Uterus (tissue), 4 donors: ENCODE measurements at places on chromosomes 13 and 19.

GRCh38 chr19:4454747-4455718, 2.6 kb downstream of the UBXN6 start:
- peak; percentile 69 for DNase-seq

GRCh38 chr13:71906448-71906847, 39.4 kb upstream of the DACH1 start:
- no peak for DNase-seq

DNA sequence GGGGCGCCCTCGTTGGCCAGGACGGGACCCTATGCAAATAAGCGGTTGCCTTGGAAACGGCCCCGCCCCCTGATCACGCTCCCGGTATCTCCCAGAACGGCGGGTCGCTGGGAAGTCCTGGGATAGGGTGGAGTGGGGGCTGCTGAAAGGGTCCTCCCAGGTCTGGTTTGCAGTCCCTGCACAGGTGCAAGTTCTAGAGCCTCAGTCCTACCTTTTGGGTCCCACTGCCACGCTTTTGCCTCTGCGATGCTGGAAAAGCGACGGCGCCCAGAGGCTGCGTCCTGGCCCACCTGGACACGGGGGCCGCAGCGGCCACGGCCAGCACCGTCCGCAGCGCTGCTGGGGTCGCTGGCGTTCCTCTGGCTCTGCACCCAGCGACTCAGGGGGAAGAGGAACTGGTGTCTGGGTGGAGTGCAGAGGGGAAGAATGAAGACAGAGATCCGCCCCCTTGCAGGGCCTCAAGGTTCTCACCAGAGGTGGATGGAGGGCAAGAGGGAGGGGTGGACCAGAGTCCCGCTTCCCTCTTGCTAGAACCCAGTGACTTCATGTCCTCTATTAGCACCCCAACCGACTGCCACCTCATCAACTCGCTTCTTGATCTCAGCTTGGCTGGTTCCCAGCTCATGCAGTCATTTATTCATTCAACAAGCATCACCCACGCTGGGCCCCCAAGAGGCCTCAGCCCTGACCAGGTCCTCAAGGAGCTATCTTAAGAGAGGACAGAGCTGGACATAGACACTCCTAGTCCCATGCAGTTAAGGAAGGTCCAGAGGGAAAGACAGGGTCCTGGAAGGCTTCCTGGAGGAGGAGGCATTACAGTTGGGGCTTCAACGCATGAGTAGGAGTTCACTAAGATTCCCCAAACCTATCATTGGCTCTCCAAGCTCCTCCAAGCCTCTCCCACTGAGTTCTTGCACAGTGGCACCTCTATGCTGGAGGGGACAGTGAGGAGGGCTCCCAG, at the start of gene LRRC25:
Gene LRRC25, minus strand, starts transcription at position 381 of the 961 bp plus-strand sequence. CDS start 659 bp downstream, outside the sequence.
- DNase-seq: no peak

DNA sequence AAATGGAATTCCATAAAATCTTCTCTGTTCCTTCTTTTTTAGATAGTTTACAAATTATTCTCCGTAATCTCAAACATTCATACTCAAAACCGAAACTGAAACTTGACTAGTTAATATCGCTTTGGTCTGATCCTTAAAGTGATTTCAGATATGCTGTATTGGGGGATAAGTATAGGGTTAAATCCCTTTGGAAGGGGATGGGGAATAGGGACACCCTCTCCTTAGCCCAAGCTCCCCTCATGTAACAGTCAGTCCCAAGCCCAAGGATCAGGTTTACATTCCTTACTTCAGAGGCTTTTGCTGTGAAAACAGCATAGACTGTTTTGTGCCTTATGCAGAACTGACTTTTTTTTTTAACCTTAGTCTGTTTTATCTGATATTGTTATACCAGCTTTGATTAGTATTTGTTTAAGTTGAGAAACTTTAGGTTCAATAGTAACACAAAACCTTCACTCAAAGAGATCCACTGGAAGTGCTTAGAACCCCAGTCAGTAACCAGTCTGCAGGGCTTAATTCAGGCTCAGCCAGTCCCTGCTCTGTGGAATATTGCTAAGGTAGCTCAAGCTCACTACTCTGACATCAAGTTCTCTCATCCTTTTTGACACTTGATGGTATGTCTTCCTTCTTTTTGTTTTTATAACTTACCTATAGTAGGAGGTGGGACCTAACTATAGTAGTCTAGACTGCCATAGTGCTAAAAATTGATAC, 10.5 kb downstream of the CDADC1 start:
- no peak for DNase-seq

- peak; percentile 25 for DNase-seq
Measured at GRCh38 chr13:74288361-74288911, 154.2 kb upstream of the KLF12 start.

DNA sequence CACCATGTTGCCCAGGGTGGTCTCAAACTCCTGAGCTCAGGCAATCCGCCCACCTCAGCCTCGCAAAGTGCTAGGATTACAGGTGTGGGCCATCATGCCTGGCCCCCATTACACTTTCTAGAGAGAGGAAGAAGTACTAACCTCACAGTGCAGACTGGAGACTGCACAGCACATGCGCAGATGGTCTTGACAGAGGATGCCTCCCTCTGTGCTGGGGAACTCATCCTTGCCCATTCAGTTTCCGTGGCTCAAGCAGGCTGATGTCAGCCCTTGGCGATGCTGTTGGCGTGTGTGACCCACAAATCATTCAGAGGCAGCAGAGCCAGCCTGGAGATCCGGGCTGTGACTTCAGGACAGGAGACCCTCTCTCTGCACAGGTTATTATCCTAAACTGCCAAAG, 14.6 kb upstream of the FFAR2 start:
- no peak for DNase-seq

- DNase-seq: no peak
Measured at GRCh38 chr13:53098455-53098854, 69.8 kb downstream of the OLFM4 start.

DNA sequence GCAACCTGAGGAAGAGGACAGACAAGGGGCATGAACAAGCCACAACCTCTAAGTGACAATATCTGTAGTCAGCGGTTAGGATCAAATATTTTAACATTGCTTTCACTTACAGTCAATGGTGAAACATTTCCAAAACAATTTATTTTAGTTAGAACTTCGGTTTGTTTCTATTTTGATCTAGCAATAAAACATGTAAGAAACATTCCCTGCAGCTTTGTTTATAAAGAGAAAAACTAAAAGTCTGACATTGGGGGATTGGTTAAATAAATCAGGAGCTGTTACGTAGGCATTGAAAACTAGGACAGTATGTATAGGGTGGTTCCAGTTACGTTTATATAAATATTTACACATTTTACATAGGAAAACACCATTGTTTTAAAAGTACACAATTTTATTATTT, 3.4 kb downstream of the URI1 start:
- no peak for DNase-seq

DNA sequence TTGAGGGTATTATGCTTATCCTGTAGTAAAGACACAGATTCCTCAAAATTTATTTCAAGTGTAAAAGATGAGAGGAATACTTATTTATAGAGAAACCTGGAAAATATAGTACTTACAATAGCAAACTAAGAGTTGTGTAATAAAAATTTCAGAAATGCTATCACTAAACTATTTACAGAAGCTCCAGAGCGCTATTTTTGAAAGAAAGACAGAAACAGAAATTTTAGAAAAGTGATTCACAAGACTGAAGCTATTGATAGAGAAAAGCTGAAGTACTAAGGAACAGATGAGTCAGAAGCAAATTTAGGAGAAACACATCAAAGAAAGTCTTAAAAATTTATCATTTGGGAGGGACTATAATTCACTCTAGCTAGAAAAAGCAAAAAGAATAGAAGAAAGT, 1174.2 kb downstream of the DIAPH3 start:
- no peak for DNase-seq

DNA sequence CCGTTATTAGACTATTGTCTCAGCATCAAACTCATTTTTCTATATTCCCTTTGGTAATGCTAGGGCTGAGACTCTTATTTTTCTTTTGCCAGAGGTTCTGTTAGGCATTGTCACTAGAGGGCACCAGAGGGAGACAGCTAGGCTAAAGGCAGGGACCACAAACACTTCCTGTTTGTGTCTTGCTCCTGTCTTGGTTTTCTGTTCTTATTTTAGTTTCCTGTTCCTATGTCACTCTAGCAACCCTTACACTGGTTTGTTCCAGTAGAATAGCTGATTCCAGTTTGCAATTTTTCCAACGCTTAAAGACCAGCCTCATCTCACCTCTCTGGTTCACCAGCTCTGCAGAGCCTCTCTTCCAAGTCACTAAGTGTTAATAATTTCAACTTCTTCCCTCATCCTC, 772.0 kb downstream of the DIAPH3 start:
- peak; percentile 16 for DNase-seq

DNA sequence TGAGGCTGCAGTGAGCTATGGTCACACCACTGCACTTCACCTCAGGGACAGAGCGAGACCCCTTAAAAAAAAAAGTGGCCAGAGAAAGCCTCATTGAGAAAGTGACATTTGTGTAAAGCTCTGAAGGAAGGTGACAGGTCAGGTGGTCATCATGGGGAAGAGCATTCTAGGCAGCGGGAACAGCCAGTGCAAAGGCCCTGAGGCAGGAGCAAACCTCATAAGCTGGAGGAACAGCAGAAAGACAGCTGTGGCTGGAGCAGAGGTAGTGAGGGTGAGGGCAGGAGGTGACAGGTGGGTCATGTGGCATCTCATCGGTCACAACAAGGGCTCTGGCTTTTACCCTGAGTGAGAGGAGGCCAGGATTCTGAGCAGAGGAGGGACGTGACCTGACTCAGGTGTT, 64.4 kb downstream of the RYR1 start:
- DNase-seq: no peak

DNA sequence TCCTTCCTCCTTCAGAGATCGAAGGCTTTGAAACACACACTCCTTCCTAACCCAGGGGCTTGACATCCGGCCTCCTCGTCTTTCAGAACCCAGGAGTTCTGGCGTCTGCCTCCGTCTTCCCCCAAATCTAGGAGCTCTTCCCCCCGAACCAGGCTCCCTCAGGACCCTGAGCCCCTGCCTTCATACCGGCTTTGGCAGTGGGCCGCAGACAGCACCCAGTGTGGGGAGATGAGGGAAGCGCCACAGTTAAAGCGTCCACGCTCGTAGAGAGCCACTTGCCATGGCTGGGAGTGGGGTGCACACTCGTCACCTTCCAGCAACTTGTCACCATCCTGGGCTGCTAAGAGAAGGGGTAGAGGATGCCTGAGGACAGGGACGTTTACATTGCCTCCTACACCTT, 3.9 kb upstream of the KLK1 start:
- DNase-seq: no peak

DNA sequence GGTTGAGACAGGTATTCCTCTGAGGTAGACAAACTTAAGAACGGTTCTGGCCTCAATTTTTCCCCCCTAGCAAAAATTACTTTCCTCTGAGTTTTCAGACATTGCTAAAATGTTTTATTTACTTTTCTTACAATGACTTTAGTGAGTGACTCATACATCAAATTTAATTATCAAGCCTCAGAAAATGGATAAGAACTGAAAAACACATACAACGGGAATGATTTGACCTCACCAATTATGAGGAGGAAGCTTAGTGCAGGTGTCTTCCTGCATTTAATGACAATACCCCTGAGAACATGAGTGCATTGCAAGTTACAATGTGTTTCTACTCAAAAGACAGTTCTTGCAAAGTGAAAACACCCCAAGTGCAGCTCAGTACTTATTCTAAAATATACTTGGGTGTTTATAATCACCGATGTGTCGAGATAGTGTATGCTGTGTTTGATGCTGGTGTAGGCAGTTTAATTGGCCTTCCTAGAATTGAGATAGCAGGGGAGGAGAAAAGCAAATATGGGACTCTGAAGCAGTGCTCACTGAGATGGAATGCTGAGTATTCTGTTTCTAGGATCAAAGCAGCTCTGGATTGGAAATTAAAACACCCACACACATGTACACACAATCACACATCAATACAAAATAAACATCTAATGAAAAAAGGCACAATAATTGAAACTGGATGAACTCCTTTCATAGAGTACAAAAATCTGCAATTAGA, 189.5 kb upstream of the SLC10A2 start:
- DNase-seq: no peak

DNA sequence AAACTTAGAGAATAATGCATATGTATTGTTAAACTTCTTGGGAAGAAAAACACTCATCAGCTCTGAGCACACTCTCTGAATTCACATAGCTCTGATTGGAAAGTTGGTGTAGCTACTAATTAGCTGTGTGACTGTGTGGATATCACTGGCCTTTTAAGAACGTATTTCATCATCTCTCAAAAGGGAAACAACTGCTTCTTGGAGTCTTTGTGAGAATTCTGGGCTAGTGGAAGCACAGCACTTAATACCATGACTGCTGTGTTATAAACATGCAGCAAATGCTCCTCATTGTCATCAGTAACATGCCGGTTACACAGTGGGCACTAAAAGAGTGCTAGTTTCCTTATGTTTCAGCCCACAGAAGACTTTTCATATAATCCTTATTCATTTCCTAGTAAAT, 220.9 kb upstream of the CSNK1A1L start:
- DNase-seq: no peak
